ENCODE measurements at places on chromosomes 1 and 21. TPM values are rescaled to one million over a fixed set of nuclear protein-coding genes. Genes with fewer than 3 reads are reported as not detected.

DNA sequence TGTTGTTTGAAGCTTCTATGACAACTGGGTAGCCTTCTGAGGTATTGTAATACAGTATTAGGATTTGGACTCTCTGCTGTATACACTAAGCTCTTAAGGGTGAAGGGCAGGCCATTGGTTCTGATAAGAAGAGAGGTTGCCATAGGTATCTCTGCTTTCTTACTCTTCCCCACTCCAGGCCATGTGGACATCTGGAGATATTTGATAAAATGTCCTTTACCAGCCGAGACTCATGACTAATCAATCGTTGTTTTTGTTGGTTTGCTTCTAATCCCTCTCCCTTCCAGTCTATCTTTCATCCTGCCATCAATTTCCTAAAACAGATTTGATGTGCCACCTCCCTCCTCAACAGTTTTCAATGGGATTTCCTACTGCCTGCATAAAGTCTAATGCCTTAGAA lies 64.6 kb upstream of the WDR26 start:
- H3K27me3 ChIP-seq = no peaks in the 10 kb centered on the region
- H3K36me3 ChIP-seq = no peaks in the 10 kb centered on the region
- peak overlapping the region; percentile 87 for H3K27ac ChIP-seq
- H3K4me3 ChIP-seq = no peak overlapping the region
- H3K4me1 ChIP-seq = peaks cover 47% of the 10 kb centered on the region

GRCh38 chr1:65404941-65405340 lies 15.5 kb upstream of the LEPR start:
- no peak overlapping the region for H3K4me3 ChIP-seq
- DNase-seq = no peak
- no peaks in the 10 kb centered on the region for H3K4me1 ChIP-seq
- H3K27me3 ChIP-seq = no peaks in the 10 kb centered on the region
- H3K36me3 ChIP-seq = no peaks in the 10 kb centered on the region

Gene MPZ
- polyA plus RNA-seq = 2.3 TPM

GRCh38 chr1:210487021-210487420 lies 158.3 kb downstream of the HHAT start:
- no peak overlapping the region for H3K27ac ChIP-seq
- DNase-seq = no peak
- no peaks in the 10 kb centered on the region for H3K4me1 ChIP-seq
- H3K27me3 ChIP-seq = no peaks in the 10 kb centered on the region
- no peak overlapping the region for H3K4me3 ChIP-seq
- no peaks in the 10 kb centered on the region for H3K36me3 ChIP-seq

GRCh38 chr1:10682449-10683309 lies 113.8 kb downstream of the CASZ1 start:
- H3K4me3 ChIP-seq = no peak overlapping the region
- H3K27ac ChIP-seq = peak overlapping the region; percentile 67
- H3K36me3 ChIP-seq = no peaks in the 10 kb centered on the region
- no peaks in the 10 kb centered on the region for H3K27me3 ChIP-seq
- DNase-seq = no peak

GRCh38 chr1:89781494-89782126 lies 39.2 kb upstream of the LRRC8D start:
- H3K36me3 ChIP-seq = no peaks in the 10 kb centered on the region
- H3K4me1 ChIP-seq = no peaks in the 10 kb centered on the region
- DNase-seq = no peak
- no peak overlapping the region for H3K4me3 ChIP-seq
- no peak overlapping the region for H3K27ac ChIP-seq

DNA sequence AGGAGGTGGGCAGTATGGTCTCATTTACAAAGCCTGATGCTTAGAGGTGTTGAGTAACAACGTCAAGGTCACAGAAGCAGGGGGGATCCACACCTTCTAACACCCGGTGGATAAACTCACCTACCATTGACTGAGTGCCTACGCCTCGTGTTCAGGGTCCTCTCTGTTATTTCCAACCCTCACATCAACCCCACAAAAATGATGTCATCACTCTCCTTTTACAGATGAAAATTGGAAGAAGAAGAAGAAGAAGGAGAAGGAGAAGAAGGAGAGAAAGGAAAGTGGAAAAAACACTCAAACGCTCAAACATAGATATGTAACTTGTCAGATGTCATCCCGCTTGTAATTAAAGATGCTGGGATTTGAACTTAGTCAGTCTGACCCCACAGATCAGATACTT lies 653 bp upstream of the KCNN3 start:
- peaks cover 6% of the 10 kb centered on the region for H3K27me3 ChIP-seq
- H3K4me1 ChIP-seq = peaks cover 28% of the 10 kb centered on the region
- no peak overlapping the region for H3K4me3 ChIP-seq

- no peaks in the 10 kb centered on the region for H3K4me1 ChIP-seq
- H3K4me3 ChIP-seq = no peak overlapping the region
- H3K36me3 ChIP-seq = no peaks in the 10 kb centered on the region
- no peak for DNase-seq
- no peaks in the 10 kb centered on the region for H3K27me3 ChIP-seq
Measured at GRCh38 chr1:195866781-195867222, 741.4 kb downstream of the KCNT2 start.

Gene TMPRSS15
- polyA plus RNA-seq = not detected

Gene RIIAD1
- polyA plus RNA-seq = 0.39 TPM

DNA sequence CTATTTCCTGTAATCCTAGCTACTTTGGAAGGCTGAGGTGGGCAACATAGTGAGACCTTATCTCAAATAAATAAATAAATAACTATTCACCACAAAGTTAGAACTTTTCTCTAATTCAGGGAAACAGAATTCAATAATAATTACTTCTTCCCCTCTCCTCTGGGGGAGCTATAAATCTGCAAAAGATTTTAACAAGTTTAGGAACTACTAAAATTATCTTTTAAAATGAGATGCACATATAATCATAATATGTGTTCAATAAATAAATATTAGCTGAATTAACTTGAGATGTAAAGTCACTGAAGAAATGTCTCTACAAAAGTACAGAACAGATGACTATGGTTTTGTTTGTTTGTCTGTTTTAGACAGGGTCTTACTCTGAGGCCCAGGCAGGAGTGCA lies 14.1 kb downstream of the WDR47 start:
- H3K36me3 ChIP-seq = no peaks in the 10 kb centered on the region
- no peak overlapping the region for H3K4me3 ChIP-seq
- DNase-seq = no peak
- no peak overlapping the region for H3K27ac ChIP-seq
- H3K4me1 ChIP-seq = no peaks in the 10 kb centered on the region

GRCh38 chr1:17466359-17466758 lies 26.9 kb upstream of the RCC2 start:
- H3K4me3 ChIP-seq = no peak overlapping the region
- no peaks in the 10 kb centered on the region for H3K4me1 ChIP-seq
- no peak overlapping the region for H3K27ac ChIP-seq
- H3K27me3 ChIP-seq = peaks cover 19% of the 10 kb centered on the region

GRCh38 chr21:40840401-40841125 lies 6.4 kb downstream of the DSCAM start:
- no peak for DNase-seq
- no peaks in the 10 kb centered on the region for H3K36me3 ChIP-seq
- peaks cover 56% of the 10 kb centered on the region for H3K27me3 ChIP-seq
- H3K27ac ChIP-seq = no peak overlapping the region
- no peaks in the 10 kb centered on the region for H3K4me1 ChIP-seq

Gene REN
- polyA plus RNA-seq = 0.20 TPM

- H3K4me1 ChIP-seq = peaks cover 7% of the 10 kb centered on the region
- H3K27me3 ChIP-seq = no peaks in the 10 kb centered on the region
- no peak overlapping the region for H3K27ac ChIP-seq
- H3K4me3 ChIP-seq = no peak overlapping the region
- H3K36me3 ChIP-seq = no peaks in the 10 kb centered on the region
- DNase-seq = no peak
Measured at GRCh38 chr21:46598581-46599572, 6.0 kb downstream of the S100B start.

DNA sequence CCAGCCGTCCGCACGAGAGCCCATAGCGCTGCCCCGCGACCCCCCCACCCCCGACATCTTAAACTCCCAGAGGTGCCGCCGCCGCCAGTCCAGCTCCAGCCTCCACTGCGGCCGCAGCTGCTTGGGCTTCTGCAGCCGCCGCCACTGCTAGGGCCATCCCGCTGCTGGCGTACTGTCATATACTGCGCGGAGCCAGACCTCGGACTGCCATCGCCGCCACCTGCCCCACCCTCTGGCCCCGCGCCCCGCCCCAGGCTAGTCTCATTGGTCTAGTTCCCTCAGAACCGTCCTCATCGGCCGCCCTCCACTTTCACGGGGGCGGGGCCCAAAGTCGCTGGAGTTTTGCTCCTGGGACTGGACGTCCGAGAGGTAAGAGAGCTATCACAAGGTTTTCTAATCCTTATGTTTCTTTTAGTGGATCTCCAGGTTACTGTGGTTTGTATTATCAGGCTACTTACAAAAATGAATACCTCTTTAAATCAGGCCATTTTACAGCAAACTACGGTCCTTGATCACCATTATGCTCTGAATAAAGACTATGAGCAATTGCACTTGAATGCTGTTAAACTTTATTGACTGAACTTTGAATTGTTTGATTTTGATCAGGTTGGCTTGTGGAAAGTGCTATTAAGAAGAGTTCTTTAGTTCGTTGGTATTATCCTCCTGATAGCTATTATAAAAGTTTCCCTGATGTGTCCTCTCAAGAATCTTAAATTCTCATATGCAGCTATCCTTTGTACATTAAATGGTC lies 2.8 kb upstream of the CD1D start:
- DNase-seq = peak; percentile 54
- no peak overlapping the region for H3K27ac ChIP-seq
- H3K4me1 ChIP-seq = peaks cover 3% of the 10 kb centered on the region
- peak overlapping the region; percentile 37 for H3K4me3 ChIP-seq
- no peaks in the 10 kb centered on the region for H3K36me3 ChIP-seq
- H3K27me3 ChIP-seq = peaks cover 12% of the 10 kb centered on the region

- no peaks in the 10 kb centered on the region for H3K27me3 ChIP-seq
- DNase-seq = no peak
- no peaks in the 10 kb centered on the region for H3K4me1 ChIP-seq
- no peak overlapping the region for H3K4me3 ChIP-seq
- no peaks in the 10 kb centered on the region for H3K36me3 ChIP-seq
- H3K27ac ChIP-seq = no peak overlapping the region
Measured at GRCh38 chr1:229991724-229992333, 75.2 kb upstream of the GALNT2 start.

DNA sequence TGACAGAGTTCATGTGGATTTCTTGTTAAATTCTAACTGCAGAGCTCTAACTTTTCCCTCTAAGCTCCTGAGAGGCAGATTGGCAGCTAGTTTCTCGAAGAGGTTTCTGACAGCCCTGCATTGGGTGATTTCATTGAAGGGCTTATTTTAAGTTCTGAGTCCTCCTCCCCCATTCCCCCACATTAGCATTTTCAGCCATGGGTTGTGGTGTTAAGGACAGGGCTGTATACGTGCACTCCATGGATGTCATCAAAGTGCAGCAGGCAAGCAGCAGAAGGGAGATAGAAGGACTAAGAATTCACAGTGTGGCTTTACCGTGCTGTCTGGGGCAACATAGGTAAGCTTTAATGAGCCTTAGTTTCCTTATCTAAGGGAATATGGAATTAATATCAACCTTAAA lies 19.0 kb downstream of the CRYZ start:
- peaks cover 46% of the 10 kb centered on the region for H3K36me3 ChIP-seq
- H3K4me1 ChIP-seq = no peaks in the 10 kb centered on the region
- H3K27ac ChIP-seq = no peak overlapping the region
- no peaks in the 10 kb centered on the region for H3K27me3 ChIP-seq

GRCh38 chr1:219417610-219418009 lies 195.3 kb downstream of the ZC3H11B start:
- no peaks in the 10 kb centered on the region for H3K4me1 ChIP-seq
- H3K27ac ChIP-seq = no peak overlapping the region
- no peak overlapping the region for H3K4me3 ChIP-seq
- no peak for DNase-seq
- no peaks in the 10 kb centered on the region for H3K36me3 ChIP-seq
- H3K27me3 ChIP-seq = no peaks in the 10 kb centered on the region

DNA sequence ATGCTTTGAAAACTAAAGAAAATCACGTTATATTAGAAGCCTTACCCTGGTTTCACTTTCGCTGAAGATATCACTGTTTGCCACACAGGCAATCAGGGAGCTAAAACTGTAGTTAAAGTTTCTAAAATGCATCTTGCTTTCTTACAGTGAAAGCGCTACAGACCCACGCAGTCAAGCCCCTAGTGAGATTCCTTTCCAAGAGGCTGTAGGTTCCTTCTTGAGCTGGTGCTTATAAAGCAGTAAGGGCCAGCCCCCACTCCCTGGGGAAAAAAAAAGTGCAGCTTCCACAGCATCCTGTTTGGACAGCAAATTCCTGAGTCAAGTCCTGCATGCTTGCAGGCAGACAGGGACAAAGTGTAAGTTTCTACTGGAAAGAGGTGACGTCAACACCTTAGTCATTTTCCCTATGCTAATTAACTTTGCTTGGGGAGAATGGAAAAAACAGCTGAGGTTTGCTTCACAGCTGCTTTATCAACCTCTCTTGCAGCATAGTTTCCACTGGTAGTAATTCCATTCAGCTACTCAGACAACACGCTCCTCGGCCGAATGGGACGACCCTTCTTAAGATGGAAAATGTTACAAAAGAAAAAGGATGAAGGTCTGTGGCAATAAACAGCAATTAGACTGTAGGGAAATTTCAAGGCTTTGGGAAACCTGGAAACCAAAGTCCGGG lies 14.7 kb upstream of the KCNE1 start:
- H3K27ac ChIP-seq = peak overlapping the region; percentile 98
- no peaks in the 10 kb centered on the region for H3K27me3 ChIP-seq
- no peaks in the 10 kb centered on the region for H3K36me3 ChIP-seq
- peaks cover 31% of the 10 kb centered on the region for H3K4me1 ChIP-seq

- H3K27me3 ChIP-seq = no peaks in the 10 kb centered on the region
- H3K27ac ChIP-seq = no peak overlapping the region
- DNase-seq = no peak
- no peak overlapping the region for H3K4me3 ChIP-seq
- no peaks in the 10 kb centered on the region for H3K4me1 ChIP-seq
Measured at GRCh38 chr21:45448810-45449657, 44.1 kb downstream of the COL18A1 start.

Gene KIAA1614
- polyA plus RNA-seq = 10.3 TPM

DNA sequence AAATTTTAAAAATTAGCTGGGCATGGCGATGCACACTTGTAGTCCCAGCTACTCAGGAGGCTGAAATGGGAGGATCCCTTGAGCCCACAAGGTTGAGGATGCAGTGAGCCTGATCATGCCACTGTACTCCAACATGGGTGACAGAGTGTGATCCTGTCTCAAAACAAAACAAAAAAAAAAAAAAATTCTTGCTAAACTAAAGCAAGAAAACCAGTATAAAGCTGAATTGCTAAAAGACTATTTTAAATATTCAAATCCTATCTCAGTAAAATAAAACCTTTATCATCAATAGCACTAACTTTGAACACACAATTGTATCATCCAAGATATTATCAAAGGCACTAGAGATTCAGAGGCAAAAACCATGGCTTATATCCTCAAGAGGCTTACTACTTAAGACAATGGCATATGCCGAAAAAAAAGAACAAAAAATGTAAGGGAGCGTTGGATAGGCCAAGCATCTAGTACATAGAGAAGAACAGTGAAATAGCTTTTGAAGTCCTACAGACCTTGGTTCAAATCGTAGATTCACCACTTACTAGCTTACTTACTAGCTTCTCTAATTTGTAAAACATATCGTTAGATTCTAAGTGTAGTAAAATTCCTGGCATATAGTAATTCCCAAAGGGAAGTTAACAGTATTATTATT lies 3.6 kb downstream of the EPS15 start:
- no peak for DNase-seq
- peak overlapping the region; percentile 0 for H3K4me3 ChIP-seq
- H3K36me3 ChIP-seq = no peaks in the 10 kb centered on the region
